ENCODE measurements at places on chromosomes 6 and 20.

- no peak for DNase-seq
Measured at GRCh38 chr20:13865156-13865555, 80.3 kb downstream of the NDUFAF5 start.

DNA sequence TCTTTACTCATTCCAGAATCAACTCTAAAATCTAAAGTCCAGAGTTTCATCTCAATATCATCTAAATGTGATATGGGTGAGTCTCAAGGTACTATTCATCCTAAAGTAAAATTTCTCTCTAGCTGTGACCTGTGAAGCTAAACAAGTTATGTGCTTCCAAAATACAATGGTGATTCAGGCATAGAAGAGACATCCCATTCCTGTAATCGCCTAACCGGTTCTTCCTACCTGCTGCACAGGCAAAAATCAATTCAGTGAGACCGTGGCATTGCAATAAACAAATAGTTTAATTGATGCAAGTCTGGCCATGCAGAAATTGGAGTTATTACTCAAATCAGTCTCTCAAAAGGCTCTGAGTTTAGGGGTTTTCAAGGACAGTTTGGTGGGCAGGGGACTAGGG, 232.8 kb downstream of the UBE3D start:
- no peak for DNase-seq

GRCh38 chr20:21291026-21291425, 12.1 kb upstream of the XRN2 start:
- DNase-seq = no peak

GRCh38 chr20:51400051-51400926, 142.2 kb downstream of the NFATC2 start:
- no peak for DNase-seq

- no peak for DNase-seq
Measured at GRCh38 chr20:62914970-62915457, 11.3 kb downstream of the DIDO1 start.

- no peak for DNase-seq
Measured at GRCh38 chr20:59925899-59926298, 7.5 kb downstream of the SYCP2 start.
